ENCODE measurements at places on chromosomes 3 and 15.
A peak's percentile ranks its signal among the peaks of the same experiment; 100 is the strongest.

DNA sequence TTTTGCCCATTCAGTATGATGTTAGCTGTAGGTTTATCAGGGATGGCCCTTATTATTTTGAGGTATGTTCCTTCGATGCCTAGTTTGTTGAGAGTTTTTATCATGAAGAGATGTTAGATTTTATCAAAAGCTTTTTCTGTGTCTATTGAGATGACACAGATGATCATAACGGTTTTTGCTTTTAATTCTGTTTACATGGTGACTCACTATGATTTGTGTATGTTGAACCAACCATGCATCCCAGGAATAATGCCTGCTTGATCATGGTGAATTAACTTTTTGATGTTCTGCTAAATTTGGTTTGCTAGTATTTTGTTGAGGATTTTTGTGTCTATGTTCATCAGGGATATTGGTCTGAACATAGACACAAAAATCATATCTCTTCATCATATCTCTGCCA lies 8.3 kb downstream of the GPR156 start:
- no peak for DNase-seq

DNA sequence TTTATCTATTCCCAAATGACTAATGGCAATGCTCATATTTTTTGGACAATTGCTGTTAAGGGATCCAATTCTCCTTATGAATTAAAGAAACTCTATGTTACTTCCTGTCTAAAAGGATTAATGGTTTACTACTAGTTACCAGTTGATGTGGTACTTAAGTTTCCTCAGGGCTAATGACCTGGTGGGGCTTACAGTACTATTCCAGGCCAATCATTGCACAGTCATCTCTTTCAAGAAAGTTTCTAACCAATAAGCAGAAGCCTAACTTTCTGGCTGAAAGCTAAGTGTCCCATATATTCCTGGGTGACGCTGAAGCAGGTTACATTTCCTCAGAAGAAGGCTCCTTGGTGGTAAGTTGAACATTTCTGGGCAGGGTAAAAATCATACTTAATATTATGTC lies at the start of gene SLC12A1:
SLC12A1 (plus strand) TSS at position 322 of the 400 bp plus-strand sequence. CDS start 1,418 bp downstream, outside the sequence.
- DNase-seq: no peak

- DNase-seq: no peak
Observed at GRCh38 chr3:190266265-190266912, 55.9 kb downstream of the CLDN1 start.

DNA sequence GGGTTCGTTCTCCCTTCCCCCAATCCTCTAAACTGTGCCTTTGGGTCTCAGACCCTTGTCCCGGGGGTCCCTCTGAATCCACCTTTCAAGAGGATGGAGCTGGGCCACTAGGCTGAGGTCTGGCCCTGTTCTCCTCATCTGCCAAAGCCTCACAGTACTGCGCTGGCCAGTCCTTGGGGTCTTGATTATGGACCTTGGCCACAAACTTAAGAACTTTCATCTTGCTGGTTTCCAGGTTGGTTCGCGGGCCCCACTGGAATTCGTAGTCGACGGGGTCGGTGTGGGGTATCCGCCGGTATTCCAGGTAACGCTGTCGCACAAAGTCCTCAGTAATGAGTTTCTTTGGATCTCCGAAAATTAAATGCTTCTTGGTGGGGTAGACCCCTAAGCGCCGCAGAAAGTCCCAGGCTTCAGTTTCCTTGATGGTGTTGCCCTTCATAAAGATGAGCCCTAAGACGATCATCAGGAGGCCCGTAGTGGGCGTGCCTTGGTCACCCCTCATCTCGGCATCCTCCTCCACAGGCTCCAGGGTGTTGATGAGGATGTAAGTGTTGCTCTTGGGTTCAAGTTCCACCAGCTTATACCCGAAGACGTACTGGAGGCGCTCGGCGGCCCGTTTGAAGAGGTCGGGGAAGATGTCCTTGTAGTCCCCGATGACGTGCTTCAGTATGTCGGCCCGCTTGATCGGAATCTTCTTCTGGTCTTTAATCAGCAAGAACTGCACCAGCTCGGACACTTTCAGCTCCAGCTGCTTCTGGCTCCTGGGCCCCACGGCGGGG lies 727 bp downstream of the NSMCE3 start:
- DNase-seq: peak; percentile 5

DNA sequence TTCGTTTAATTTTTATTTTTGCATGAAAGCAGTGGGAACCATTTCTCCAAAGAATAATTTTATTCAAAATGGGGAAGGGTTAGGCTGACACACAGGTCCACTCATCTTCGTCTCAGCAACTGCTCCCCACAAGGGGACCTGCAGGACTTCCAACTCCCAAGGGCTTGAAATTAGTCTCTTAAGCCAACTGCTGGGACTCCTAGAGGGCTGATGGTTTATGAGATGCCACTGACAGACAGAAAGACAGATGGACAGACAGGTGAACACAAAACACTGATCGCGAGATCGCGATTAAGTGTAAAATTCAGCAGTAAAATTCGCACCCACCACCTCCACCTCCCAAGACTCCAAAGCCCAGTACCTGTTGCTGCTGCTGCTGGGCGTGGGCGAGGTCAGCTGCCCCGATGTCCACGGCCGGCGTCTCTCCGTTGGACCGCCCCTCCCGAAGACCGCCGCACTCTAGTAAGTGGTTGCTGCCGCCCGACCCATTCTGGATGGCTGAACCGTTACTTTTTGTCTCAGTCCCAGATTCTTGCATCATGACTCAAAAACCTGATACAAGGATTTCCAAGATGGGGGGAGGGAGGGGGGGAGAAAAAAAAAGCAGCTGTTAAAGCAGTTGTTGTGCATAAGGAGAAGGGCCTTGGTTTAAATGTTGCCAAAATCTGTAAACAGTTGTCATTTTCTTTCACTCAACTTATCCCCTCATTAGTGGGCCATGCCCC lies 385.5 kb downstream of the FOXP1 start:
- DNase-seq: no peak

GRCh38 chr3:102159810-102160451 lies 274.9 kb upstream of the ZPLD1 start:
- DNase-seq: no peak

- peak; percentile 93 for DNase-seq
Observed at GRCh38 chr3:127525373-127525772, 65.2 kb downstream of the TPRA1 start.
